Stimulated activated CD8-positive, alpha-beta memory T cell treated with anti-CD3 and anti-CD28 coated beads, Interleukin-4, amount 100 ng/mL, for 1 hour (primary cell): ENCODE measurements at places on chromosomes 2 and 18.

GRCh38 chr18:48292782-48293424, 116.3 kb downstream of the ZBTB7C start:
- DNase-seq, result no peak

GRCh38 chr18:70920840-70921374, 632.1 kb downstream of the SOCS6 start:
- no peak for DNase-seq

DNA sequence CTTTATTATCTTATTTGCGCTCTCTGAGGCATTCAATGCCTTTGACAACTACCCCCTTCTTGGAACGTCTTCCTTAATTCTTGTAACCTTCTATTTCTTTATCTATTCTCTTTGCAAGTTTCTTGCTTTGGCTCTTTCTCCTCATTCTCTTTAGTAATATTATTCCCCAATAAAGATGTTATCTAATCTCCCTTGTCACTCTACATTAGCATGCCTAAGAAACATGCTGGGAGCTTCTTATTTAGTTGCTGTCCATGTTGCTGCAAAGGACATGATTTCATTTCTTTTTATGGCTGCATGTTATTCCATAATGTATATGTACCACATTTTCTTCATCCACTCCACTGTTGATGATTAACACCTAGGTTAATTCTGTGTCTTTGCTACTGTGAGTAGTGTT, 113.7 kb downstream of the RDH14 start:
- no peak for DNase-seq

DNA sequence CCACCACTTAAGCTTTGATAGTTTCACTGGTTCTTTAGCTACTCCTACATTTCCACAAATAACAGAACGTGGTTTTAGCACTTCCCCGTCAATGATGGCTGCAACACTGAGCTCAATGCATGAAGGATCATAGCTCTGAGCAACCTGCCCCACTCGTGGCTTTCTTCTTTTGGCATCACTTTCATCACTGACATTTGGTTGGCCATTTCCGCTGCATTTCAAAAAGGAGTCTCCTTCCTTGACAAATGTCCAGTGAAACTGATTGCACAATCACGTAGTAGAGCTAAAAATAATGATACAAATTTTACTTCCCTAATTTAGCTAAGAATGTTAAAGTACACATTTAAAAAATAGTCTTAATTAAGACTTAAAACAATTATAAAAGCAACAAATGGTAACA, 205.2 kb upstream of the HDAC4 start:
- no peak for DNase-seq

- DNase-seq, result no peak
Observed at GRCh38 chr18:79191956-79192355, 122.8 kb downstream of the ATP9B start.

GRCh38 chr2:3291750-3292149, 85.9 kb downstream of the EIPR1 start:
- DNase-seq, result no peak

- DNase-seq, result no peak
Observed at GRCh38 chr18:72206814-72207213, 337.3 kb downstream of the CBLN2 start.

GRCh38 chr18:52323802-52324201, 16.2 kb upstream of the DCC start:
- DNase-seq, result no peak

DNA sequence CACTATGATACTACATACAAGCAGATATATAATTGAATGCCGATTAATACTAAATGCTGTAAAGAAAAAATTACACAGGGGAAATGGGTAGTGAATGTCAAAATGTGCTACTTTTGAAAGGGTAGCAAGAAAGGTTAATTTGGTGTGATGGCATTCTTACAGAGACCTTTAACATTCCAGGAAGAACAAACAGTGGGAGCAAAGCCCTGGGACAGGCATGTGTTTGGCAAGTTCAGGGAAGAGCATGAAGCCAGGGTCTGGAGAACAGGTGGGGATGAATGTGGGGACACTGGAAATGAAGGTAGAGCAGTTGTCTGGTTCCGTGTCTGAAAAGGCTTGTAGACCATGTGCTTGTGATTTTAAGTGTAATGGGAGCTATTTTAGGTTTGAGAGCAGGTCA, 82.2 kb upstream of the CYTIP start:
- DNase-seq, result no peak

DNA sequence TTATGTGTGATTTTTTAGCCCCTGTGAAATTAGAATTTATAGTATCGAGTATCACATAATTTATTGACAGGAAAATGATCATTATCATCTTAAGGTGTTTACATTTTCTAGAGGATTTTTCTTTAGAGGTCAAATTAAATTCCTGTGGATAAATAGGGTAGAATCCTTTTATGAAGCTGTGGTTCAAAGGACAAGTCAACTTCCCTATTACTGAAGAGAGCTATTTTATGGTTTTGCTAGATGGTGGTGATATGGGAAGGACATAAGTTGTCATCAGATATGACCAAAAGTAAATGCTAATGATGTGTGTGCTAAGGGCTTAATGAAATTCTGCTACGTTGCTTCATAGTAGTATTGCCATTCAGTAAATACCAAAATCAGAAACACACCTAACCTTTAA, 80.1 kb downstream of the EML4 start:
- DNase-seq, result no peak

DNA sequence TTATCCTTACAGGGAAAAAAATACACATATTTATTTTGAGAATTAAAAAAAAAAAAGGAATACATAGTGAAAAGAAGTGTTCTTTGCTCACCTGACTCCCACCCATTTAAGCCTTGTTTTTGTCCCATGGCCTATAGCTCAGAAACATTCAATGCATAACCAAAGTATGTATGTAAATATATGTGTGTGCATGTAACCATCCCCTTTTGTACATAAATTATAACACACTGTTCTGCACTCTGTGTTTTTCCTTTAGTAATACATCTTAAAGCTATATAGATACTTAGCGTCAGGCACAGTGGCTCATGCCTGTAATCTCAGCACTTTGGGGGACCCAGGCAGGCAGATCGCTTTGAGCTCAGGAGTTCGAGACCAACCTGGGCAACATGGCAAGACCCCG, 21.8 kb downstream of the MDH1 start:
- no peak for DNase-seq

DNA sequence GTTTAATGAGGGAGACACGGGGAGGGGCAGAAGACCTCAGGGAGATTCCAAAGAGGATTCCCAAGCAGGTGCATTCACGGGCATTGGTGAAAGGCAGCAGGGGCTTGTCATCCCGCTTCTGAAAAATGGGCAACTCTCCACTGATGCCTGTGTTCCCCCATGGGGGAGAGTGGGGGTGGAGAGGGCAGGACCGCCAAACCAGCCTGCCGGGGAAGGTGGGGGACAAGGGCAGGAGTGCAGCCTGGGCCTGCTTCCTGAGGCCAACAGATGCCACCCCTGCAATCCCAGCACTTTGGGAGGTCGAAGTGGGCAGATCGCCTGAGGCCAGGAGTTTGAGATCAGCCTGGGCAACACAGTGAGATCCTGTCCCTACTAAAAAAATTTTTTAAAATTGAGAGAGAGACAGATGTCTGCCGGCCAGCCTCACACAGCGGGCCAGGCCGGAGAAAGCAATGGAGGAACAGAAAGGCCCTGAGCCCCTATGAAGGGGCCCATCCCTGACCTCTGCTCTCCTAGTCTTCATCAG, 44.8 kb upstream of the UBE2F start:
- no peak for DNase-seq

- no peak for DNase-seq
Observed at GRCh38 chr2:102053096-102053495, 61.3 kb downstream of the IL1R2 start.
